Activated gamma-delta T cell (primary cell): ENCODE measurements at places on chromosomes 4 and X.
A peak's percentile ranks its signal among the peaks of the same experiment; 100 is the strongest.

GRCh38 chr4:181137351-181137750 is 1105.9 kb upstream of the TENM3 start:
- DNase-seq = no peak

DNA sequence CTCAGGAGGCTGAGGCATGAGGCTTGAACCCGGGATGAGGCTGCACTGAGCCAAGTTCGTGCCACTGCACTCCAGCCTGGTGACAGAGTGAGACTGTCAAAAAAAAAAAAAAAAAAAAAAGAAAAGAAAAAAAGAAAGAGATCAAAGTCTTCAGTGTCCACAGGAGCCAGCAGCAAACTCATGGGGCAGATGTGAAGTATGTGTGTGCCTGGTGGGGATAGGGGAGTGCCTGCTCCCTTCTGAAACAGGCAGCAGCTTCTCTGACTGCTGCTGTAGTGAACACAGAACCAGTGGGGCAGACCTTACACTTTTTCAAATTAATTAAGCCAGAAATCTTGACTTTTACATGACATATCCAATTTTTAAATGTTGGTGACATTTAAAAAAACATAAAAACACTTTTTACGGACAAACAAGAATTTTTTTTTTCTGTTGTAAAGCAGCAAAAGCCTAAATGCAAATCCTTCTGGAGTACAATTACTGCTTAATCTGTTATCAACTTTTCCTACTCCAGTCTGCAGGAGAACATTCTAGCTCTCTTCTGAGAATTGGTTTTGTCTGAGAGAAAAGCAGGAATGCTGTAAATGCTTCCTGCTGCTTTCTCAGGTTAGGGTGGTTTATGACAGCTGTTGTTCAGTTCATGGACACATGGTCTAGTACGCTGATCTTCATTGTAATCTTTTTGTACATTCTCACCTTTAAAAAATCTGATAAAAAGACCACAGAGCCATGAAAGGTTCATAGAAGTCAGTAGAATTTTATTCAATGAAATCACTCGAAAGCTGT is 311.1 kb downstream of the CAMK2D start:
- DNase-seq = no peak

GRCh38 chr4:16092682-16093319 is 9.0 kb upstream of the PROM1 start:
- no peak for DNase-seq

DNA sequence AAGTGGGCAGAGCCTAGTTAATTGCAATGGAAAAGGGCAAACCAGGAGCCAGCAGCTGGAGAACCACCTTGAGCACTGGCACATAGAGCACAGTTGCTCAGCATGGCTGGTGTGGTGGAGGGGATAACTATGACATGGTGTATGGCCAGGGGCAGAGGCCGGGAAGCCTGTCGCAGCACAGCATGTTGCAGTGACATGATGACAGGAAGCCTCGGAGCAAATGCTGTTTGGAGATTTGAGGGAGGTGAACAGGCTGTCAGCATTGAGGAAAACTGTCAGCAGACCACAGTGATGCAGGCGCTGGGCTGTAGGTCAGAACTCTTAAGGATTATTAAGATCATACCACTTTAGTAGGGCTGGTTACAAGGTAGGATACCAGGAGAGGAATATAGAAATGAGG is 228.7 kb downstream of the CBR4 start:
- no peak for DNase-seq

GRCh38 chr4:103934178-103934789 is 214.5 kb upstream of the TACR3 start:
- DNase-seq = no peak

DNA sequence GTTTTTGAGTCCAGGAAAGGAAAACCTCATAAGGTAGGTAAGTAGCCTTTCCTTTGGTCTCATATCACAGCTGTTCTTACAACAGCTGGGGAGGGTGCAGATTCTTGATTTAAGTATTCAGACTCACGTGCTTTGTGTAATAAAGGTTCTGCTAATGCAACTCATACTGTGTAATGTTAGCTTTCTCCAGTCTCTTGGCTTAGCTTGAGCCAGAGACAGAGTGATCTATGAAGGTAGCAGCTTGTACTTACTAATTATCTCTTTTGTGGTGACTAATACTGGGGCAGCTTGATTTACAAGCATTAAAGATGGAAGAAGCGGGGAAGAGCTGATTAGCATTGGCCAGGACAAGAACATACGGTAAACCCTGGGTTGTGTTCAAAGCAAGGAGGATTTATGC is 80.3 kb downstream of the LNX1 start:
- DNase-seq = no peak

- no peak for DNase-seq
Observed at GRCh38 chrX:116436358-116436816, at the start of gene SLC6A14. Gene SLC6A14, plus strand, starts transcription at chrX:116436606. Its CDS starts 104 bp downstream, at chrX:116436710.

DNA sequence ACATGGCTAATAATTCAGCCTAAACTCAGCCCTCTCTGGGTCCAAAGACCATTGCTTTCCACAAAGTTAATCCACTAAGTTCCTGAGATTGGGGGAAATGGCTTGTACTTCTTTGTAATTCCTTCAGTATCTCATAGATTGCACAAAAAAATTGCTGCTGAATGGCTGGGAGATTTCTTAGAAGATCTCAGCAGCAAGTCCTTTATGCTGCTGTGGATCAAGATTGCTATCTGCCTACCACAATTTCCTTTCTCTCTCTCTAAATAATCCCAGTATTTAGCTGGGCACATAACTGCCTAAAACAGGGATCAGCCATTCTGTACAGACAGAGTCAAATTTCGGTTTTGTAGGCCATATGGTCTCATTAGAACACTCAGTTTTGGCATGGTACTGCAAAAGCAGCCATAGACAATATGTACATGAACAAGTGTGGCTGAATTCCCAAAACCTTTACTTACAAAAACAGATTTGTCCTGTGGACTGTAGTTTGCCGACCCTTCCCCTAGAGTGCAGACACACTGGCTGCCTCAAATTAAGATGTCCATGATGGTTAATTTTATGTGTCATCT is 18.5 kb upstream of the HOPX start:
- no peak for DNase-seq

DNA sequence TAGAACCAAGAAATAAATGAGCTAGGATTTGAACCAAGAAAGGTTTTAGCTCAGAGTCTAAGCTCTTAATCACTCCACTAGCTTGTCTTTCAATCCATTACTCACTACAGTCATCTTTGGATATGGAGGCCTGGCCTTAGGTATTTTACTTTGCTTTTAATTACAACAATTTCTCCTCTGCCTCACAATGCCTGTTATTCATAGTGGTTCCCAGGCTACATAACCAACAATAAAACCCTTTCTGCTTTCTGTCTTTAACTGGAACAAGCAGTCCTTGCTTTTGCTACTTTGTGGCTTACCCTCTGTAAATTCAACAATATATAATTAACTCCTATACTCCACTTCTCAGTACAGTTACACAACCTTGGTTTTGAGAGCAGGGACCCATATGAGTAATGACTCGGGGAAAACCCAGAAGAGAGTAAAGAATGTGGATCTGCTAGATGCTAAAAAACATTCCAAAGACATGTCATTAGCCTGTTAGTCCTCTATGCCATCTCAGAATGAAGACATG is 94.7 kb upstream of the NAP1L5 start:
- no peak for DNase-seq

GRCh38 chr4:155735496-155735895 is 23.3 kb upstream of the GUCY1B1 start:
- no peak for DNase-seq

- DNase-seq = peak; percentile 9
Observed at GRCh38 chr4:144645631-144646522, at the start of gene HHIP. Gene HHIP, plus strand, starts transcription at chr4:144646156. Its CDS starts 520 bp downstream, at chr4:144646676.

DNA sequence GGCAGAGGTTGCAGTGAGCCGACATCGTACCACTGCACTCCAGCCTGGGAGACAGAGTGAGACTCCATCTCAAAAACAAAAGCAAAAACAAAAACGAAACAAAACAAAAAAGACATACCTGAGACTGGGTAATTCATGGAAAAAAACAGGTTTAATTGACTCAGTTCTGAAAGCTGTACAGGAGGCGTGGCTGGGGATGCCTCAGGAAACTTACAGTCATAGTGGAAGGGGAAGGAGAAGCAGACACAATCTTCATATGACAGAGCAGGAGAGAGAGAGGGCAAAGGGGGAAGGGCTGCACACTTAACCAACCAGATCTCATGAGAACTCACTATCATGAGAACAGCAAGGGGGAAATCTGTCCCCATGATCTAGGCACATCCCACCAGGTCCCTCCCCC is 229.5 kb downstream of the STK32B start:
- no peak for DNase-seq

DNA sequence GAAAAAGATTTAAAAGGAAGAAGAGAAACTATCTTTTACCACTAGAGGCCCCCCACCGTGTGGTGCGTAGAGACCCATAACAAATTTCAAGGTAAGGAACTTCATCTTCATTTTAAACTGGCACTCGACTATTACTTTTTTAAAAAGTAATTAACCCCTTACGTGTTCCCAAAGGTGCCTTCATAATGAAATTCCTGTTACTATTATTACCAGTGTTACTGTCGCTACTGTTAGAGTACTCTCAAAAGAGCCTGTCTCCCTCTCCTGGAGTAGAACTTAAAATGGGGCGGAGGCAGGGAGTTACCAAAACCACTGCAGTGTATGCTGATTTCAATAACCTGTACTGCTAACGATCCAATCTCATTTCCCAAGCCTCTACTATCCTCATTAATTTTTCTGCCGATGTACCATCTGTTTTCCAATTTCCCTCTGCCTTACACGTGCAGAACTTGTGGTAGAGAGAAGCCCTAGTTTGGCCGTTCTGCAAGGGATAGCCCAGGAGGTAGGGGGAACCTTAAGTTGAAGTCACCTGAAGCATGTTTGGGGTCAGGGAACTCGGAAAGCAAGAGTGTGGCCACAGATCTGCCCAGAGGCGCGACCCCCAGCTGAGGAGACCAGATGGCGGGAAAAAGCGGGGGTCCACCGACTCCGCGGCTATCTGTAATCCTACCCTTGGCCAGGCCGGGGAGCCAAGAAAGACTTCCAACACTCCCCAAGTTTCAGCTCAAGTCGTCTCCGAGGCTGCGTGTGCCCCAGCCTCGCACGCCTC is 720 bp upstream of the STK26 start:
- no peak for DNase-seq
